ENCODE measurements at places on chromosomes 3 and 15.

DNA sequence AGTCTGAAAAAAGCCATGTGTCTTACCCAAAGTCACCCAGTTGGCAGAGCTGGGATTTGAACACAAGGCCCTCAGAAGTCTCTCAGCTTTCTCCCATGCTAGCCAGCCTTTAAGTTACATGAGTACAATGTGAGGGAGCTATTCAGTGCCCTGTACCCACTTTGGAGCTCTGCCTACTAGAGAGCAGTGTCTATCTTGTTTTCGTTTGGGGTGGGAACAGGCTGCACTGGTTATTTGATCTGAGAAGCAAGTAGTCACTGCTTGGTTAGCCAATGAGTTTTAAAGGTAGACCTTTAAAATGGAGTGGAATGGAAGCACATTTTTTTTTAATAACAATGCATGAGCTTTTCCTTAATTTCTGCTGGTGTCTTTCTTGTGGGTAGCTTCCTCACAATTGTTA, 231.1 kb upstream of the BHLHE40 start:
- DNase-seq, result no peak

DNA sequence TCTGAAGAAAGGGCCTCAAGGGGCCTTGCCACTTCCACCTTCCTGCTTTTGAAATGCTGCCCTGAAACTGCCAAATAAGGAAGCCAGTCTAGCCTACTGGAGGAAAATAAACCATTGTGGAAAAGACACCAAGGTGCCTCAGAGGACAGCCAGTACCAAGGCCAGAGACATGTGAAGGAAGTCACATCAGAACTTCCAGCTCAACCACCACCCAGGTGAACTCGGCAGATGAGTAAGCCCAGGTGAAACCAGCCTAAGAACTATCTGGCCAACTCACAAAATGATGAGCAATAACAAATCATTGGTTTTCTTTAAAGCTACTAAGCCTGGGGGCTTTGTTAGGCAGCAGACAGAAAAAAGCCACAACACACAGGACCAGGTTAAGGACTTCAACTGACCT, 103.0 kb downstream of the MAGI1 start:
- DNase-seq, result no peak

- DNase-seq, result no peak
Observed at GRCh38 chr3:159632128-159632527, 356.5 kb upstream of the IL12A start.

GRCh38 chr15:71410347-71410746, 295.1 kb downstream of the THSD4 start:
- no peak for DNase-seq

GRCh38 chr3:191220908-191221307, 21.9 kb downstream of the OSTN start:
- DNase-seq, result no peak

GRCh38 chr15:48722764-48723661, 77.5 kb upstream of the FBN1 start:
- DNase-seq, result no peak

DNA sequence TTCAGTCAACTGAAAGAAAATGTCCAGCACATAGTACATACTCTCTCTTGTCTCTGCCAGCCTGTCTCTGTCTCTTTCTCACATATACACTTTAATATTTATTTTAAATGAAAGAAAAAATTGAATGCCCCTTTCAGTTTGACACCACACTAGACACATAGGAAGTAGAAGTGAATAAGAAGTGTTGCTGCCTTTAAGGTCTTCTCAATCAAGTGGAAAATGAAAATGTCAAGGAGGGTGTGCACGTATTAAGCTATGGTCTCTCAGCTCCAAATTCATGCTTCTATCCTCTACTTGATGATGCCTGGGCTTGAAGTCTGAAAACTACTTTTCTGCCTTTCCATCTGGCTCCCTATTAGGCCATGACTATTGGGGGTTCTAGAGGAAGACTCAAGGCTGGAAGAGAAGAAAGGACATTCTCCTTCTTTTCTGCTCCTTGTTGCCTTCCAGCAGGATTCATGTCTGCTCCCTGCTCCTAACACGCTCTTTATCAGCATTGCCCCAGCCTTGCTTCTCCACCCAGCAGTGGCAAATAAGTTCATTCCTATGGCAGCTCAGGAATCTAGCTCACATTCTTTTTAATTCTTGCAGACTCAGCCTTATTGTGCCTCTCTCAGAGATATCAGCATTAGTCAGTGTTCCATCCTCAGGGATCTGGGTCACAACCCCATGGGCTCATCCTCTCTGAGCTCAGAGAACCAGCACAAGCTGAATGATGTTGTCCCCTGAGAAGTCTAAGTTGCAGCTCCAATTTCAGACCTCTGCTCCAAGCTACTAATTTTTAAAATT, 609.1 kb upstream of the GRM7 start:
- DNase-seq, result no peak

Data from LNCaP clone FGC (cell line).